Sigmoid colon (tissue), 7 donors: ENCODE measurements at places on chromosomes 1 and 21. TPM values are rescaled to one million over a fixed set of nuclear protein-coding genes. Genes with fewer than 3 reads are reported as not detected.

The COL16A1 gene
- 43.1 TPM for total RNA-seq

DNA sequence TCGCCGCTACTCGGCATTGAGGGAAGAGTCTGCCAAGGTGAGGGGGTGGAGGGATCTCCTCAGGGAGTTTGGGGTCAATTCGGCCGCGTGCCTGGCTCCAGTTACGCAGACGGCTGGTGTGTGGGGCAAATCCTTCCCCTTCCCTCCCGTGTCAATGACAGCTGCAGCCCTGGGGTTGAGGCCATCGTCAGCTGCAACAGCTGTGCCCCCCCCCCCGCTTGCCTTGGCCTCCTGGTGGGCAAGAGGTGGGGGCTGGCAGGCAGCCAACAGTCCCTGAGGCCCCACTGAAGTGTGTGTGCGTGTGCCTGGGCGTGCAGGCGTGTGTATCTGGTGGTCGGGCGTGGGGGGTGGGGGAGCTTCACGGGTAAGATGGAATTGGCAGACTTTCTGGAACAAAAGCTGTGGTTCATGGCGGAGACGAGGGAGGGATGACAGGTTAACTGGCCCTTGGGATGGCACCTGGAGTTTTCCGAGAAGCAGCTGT lies 25.6 kb downstream of the PPFIA4 start:
- H3K4me3 ChIP-seq: no peak overlapping the region
- DNase-seq: no peak
- no peaks in the 10 kb centered on the region for H3K4me1 ChIP-seq
- H3K36me3 ChIP-seq: no peaks in the 10 kb centered on the region
- no peak overlapping the region for H3K27ac ChIP-seq

DNA sequence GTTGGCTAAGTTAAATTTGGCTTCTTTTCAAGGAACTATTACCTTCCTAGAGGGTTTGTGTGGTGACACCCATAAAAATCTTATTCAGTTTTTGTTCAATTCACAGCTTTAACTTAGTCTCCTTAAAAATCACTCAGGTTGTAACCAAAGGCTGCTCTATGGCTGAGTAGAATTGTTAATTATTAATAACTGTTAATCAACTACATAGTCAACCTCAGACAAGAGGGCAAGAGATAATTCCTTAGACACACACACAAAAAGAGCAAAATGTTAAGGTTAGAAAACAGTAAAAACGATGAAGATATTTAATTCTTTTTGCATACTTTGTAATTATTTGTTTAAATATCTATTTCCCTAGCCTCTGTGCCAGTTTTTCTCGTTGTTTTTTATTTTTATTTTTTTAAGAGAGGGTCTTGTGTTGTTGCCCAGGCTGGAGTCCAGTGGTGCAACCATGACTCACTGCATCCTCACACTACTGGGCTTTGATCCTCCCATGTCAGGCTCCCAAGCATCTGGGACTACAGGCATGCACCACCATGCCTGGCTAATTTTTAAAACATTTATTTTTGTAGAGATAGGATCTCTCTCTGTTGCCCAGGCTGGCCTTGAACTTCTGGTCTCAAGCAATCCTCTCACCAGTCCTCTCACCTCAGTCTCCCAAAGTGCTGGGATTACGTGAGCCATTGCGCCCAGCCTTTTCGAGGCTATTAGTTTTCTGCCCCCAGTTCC lies 215.2 kb downstream of the DISC1 start:
- no peak overlapping the region for H3K27ac ChIP-seq
- no peaks in the 10 kb centered on the region for H3K4me1 ChIP-seq
- no peaks in the 10 kb centered on the region for H3K27me3 ChIP-seq
- no peaks in the 10 kb centered on the region for H3K36me3 ChIP-seq
- DNase-seq: no peak

DNA sequence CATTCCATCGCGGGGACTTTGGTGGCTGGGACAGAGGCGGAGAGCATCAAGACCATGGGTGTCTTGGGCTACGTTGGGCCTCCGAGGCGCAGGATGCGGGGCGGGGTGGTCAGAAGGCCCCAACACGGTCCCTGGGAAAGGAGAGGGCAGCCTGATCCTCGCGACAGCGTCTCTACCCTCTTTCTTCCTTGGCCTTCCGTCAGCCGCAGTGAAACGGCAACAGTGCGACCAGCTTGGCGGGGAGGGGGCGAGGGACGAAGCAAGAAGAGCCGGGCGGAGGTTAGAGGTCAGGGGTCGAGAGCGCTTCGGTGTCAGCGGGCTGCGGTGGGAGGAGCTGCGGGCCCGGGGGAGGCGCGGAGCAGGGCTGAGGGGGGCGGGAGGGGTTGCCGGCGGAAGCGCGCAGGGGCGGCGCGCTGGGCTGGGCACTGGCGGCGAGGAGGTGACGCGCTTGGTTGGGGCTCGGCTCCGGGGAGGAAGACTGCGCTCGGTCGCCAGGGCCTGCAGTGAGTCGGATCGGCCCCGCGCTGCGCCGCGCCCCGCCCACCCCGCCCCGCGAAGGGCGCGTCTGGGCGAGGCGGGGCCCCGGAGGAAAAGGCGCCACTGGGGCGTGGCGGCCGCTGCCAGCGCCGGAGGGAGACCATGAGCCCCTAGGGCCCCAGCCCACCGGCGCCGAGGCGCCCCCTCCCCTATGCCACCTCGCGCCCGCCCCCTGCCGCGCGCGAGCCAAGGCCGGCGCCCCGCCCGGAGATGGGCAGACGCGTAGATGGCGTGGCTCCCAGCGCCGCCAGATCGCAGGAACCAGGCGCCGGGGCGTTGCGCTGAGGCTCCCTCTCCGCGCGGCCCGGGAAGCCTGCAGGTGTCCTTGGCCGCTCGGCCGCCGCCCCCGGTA lies at the start of gene KCNC4:
TSS of gene KCNC4 (plus strand) at position 600 of the 889 bp plus-strand sequence. CDS start 1,186 bp downstream, outside the sequence.
- peak within 1 kb of the TSS; percentile 78 for H3K27ac ChIP-seq
- H3K27me3 ChIP-seq: no peaks in the 10 kb centered on the region
- DNase-seq: peak; percentile 94
- peak within 1 kb of the TSS; percentile 52 for H3K4me3 ChIP-seq
- no peaks in the 10 kb centered on the region for H3K36me3 ChIP-seq
